ENCODE measurements at places on chromosomes 6 and 20. TPM values are rescaled to one million over a fixed set of nuclear protein-coding genes. Genes with fewer than 3 reads are reported as not detected.

CPXM1 gene
- total RNA-seq, result not detected

L3MBTL1 gene
- total RNA-seq, result 4.8 TPM

WFDC10B gene
- total RNA-seq, result not detected

EDN1 gene
- 39.6 TPM for total RNA-seq

TSHZ2 gene
- total RNA-seq, result 1.3 TPM

SLC22A3 gene
- total RNA-seq, result 2.2 TPM

TMEM170B gene
- 0.03 TPM for total RNA-seq

NOP56 gene
- 300 TPM for total RNA-seq

MLN gene
- total RNA-seq, result not detected

GSTA3 gene
- not detected for total RNA-seq

OR2B6 gene
- not detected for total RNA-seq

KHDC1L gene
- 0.21 TPM for total RNA-seq

ELOVL5 gene
- total RNA-seq, result 91.9 TPM

NT5E gene
- total RNA-seq, result 297 TPM

MUC22 gene
- not detected for total RNA-seq

MAS1 gene
- not detected for total RNA-seq

MRAP2 gene
- 2.9 TPM for total RNA-seq

SALL4 gene
- 0.32 TPM for total RNA-seq

CST4 gene
- total RNA-seq, result not detected

TSBP1 gene
- not detected for total RNA-seq

PACRG gene
- total RNA-seq, result not detected

OR2J2 gene
- not detected for total RNA-seq

MROH8 gene
- total RNA-seq, result 0.35 TPM
